ENCODE measurements at places on chromosomes 6 and 20.

- no peak for DNase-seq
Observed at GRCh38 chr20:63966172-63966943, 3.4 kb downstream of the ZNF512B start.

- no peak for DNase-seq
Observed at GRCh38 chr6:57068061-57068460, 21.6 kb downstream of the KIAA1586 start.

- DNase-seq, result no peak
Observed at GRCh38 chr6:50305660-50306059, 255.9 kb upstream of the DEFB112 start.

DNA sequence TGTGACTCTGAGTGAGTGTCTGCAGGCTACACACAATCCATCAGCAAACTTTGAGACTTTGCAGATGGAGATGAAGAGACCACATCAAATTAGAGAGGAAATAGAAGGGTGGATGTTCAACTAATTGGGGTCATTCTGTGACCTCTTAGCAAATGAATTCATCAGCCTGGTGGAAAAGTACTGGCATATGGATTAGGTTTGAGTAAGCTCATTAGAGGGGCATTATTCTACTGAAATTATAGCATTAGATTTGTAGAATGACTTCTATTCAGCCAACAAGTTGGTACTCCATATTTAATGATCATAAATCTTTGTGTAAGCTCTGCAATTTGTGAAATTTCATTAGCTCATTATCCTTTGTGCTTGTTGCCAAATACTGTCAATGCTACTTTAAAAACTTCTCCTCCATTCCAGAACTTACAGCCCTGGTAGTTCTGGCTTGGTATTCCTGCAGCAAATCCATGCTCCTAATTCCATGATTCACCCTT is 63.8 kb downstream of the ADTRP start:
- DNase-seq, result no peak

DNA sequence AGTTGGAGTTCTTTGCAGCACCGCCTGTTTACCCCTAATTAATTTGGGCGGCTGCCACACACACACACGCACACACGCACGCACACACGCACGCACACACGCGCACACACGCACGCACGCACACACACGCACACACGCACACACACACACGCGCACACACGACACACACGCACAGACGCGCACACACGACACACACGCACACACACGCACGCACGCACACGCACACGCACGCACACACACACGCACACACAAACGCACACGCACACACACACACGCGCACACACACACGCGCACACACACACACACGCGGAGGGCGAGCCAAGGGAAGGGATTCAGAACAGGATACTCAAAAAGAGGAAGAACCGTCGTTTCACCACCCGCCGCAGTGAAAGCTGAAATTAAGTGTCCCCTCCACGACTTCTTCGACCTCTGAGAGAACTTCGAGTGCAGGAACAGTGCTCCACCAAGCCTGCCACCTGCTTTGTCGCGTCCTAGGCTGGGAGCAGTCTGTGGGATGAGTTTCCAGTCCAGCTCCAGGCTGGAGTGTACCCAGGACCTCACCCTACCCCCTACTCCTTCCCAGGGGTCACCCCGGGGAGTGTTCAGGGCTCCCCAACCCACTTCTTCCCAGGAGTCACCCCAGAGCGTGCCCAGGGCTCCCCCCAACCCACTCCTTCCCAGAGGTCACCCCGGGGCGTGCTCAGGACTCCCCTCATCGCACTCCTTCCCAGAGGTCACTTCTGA is 1.1 kb downstream of the RNASET2 start:
- DNase-seq, result no peak

DNA sequence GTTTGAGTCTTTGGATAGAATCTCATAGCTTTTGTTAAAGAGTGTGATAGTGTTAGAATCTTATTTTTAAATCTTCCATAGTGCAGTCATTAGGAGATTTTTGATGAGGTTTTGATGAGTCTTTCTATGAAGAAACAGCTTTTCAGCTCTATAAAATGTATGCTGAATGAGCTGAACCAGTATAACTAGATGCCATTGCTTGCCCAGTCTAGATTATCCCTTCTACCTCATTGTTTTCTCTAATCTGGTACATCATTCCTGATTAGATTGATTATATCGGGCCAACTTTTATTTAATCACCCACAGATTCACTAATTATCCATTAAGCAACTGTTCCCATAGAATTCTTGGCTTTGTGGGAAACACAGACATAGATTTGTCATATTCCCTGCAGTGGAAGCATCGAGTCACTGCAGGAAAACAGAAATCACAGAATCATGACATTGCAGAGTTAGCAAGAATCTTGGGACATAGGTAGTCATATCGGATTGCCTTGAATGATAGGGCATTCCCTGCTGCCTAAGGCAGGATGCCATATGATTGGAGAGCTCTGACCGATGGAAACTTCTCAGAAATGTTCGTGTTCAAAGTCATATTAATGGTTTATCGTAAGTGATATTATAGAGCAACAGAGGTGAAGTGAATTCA is 882.7 kb upstream of the FLRT3 start:
- no peak for DNase-seq
